Hematopoietic multipotent progenitor cell treated with erythropoietin and hydrocortisone succinate and interleukin-3 and kit ligand, for 15 days (in vitro differentiated cells): ENCODE measurements at places on chromosomes 5 and 9.

DNA sequence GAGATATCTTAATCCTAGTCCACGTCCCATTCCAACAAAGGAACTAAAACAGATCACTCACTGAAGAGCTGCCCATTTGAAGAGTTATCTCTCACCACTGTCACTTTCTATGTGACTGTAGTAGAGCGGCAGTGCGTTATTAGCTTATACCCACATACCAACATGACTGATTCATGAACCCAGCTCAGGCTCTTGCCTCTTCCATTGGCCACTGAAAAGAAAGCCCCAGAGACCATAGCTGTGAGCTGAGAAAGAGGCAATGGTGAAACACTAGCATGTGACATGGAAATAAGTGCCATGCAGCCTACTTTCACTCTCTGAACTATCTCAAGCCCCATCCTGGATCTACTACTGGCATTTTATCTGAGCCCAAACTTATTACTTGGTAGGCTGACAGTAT, 151.7 kb upstream of the MOCS2 start:
- DNase-seq = no peak

DNA sequence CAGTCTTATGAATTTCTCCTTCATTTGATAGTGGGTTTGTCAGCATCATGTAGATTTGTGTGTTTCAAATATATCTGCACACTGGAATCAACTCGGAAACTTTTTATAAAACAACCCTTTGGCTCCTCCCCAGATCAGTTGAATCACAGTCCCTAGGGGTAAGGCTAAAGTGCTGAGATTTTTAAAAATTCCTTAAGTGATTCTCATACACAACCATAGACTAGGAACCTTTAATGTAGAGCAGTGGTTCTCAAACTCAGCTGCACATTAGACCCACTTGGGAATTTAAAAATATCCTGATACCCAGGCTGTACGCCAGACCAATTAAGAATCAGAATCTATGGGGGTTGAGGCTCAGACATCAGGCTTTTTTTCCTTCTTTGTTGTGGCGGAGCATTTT, 17.5 kb upstream of the JAK2 start:
- no peak for DNase-seq

DNA sequence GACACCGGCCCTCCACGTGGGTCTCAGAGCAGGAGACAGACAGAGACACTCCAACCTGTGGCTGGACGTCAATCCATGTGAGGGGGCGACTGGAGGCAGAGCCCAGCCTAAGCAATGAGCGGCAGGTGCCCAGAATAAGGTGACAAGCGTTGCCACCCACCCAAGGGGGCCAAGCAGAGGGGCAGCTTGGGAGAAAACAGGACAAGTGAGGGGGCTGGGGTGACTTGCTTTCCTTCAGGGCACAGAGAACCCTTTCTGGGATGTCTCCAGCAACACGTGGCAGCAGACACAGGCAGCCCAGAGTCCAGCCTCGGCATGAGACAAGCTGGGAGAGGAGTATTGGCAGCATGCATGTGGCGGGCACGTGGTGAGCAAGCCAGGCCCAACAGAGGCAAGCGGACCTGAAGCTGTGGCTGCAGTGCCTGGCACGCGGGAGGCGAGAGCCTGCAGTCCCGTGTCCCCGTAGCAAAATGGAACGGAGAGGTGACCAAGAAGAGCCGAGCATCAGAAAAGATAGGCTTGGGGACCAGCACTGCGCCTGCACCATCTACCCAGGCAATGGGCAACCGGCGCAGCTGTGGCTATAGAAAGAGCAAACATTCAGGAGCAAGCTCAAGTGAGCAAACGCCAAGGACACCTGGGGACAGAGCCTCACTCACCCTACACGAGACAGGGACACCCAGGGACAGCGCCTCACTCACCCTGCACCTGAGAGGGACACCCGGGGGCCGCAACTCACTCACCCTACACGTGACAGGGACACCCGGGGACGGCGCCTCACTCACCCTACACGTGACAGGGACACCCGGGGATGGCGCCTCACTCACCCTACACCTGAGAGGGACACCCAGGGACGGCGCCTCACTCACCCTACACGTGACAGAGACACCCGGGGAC, 6.2 kb downstream of the TERT start:
- DNase-seq = no peak

- no peak for DNase-seq
These were observed 937 bp upstream of the HMGCR start for GRCh38 chr5:75335952-75336614.

DNA sequence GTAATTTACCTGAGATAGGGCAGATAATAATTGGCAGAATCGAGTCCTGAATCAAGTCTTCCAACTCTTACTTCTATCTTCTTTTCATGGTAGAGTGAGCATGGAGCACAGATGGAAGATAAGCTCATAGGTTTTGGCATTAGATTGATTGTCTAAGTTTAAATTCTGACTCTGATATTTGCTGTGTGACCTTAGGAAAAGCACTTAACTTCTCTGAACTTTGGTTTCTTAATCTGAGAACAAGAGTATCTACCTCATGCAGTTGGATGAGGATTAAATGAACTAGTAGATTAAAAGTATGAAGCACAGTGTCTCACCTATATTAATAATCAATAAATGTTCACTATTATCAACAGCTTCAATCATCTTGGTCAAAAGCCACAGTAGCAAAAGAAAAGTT, 9.4 kb upstream of the ASTN2 start:
- no peak for DNase-seq

GRCh38 chr9:89448821-89449220, 49.1 kb downstream of the SEMA4D start:
- DNase-seq = no peak
